ENCODE measurements at places on chromosomes 6 and 20. TPM values are rescaled to one million over a fixed set of nuclear protein-coding genes. Genes with fewer than 3 reads are reported as not detected.

DNA sequence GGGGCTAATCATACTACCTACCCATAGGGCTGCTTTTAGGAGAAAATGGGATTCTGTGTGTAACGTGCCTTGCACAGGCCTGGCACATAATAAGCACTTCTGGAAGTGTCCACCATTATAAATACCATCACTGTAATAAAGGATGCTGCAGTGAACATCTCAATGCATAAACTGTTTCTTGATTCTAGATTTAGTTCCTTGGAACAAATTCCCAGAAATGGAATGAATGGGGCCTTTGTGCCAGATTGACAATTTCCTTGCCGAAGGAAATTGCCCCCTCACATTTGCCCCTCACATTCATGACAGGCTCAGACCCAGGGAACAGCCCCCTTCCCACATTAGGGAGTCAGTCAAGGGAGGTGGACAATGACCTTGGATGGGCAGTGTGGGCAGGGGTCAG is 29.2 kb downstream of the BPIFB4 start:
- no peak for DNase-seq

DNA sequence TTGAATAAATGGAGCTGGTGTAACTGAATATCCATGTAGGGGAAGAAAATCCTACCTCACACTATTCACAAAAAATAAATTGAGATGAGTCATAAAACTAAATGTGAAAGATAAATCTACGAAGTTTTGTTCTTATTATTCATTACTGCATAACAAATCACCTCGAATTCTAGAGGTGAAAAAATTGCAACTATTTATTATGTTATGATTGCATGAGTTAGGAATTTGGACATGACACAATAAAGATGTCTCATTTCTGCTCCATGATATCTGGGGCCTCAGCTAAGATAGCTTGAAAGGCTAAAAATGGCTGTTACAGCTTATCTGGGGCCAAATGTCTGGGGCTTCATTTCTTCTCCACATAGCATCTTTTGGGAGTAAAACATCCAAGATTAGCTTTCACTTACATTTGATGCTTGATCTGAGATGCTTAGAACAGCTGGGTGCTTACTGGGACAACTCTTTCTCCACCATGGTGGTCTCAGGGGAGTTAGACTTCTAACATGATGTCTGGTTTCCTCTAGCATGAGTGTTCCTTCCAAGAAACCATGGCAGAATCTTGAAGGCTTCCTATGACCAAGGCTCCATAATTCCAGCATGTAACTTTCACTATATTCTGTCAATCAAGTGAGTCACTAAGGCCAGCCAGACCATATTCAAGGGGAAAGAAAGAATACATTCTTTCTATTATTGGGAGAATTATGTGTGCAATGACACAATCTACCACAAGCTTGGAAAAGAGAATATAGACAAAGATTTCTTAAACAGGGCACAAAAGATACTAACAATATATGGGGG is 30.1 kb downstream of the OR2B6 start:
- no peak for DNase-seq

Gene BANF2
- not detected for total RNA-seq

- no peak for DNase-seq
Observed at GRCh38 chr6:12760911-12761310, 44.3 kb downstream of the PHACTR1 start.

Gene FAM217A
- total RNA-seq = not detected

- no peak for DNase-seq
Observed at GRCh38 chr6:34234667-34235306, 1.9 kb upstream of the HMGA1 start.

GRCh38 chr6:88734544-88734943 is 228.9 kb downstream of the RNGTT start:
- DNase-seq = no peak

GRCh38 chr6:42269974-42270510 is 52.4 kb upstream of the MRPS10 start:
- DNase-seq = no peak

- peak; percentile 67 for DNase-seq
Observed at GRCh38 chr6:36387440-36388303, at the start of gene ETV7. TSS of gene ETV7 (minus strand) at chr6:36387669. CDS start at chr6:36387541, 128 bp downstream.

GRCh38 chr20:32333181-32333987 is 24.7 kb upstream of the ASXL1 start:
- peak; percentile 63 for DNase-seq

DNA sequence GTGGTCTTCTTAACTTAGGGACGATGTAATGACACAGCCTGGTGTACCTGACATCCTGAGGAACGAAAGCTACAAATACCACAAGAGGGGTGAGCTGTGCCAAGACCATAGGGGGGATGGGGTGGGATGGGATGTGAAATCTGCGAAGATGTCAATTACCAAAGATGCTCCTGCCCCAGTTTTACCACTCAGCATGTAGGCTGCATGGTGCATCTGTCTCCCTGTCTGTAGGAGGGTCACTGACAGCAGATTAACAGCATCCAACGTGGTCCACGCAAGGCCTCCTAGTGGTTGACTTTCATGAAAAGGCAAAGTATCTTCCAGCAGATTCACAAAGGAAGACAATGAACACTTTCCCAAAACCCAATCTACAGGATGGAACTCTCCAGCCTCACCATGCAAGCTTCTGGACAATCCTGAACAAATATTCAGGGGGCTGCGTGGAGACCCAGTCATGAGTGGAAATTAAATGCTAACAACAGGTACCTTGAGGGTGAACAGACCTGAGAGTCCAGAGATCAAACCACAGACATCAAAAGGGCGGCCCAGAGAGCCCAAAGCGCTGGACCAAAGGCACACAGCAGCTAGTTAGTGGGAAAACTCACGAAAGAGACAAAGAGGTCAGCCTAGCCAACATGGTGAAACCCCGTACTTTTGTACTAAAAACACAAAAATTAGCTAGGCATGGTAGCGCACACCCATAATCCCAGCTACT is 44.4 kb downstream of the ZMYND8 start:
- no peak for DNase-seq

DNA sequence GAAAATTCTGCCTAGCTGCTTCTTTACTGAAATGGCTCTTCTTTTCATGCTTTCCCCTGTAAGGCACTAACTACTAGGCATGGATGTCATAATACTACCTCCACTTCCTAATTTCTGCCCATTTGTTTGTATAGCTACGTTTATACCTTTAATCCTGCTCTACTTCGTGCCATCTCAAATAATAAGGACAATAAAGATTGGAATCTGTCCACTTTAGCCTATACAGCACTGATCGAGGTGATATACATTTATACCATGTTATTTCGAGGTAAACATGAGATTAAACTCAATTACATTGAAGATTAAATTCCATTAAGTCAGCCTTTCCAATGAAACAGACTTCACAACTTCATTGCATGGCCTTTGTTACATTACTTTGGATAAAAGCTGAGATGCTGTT is 390.6 kb upstream of the MARCKS start:
- DNase-seq = no peak

Gene PPP1R14C
- total RNA-seq = not detected

DNA sequence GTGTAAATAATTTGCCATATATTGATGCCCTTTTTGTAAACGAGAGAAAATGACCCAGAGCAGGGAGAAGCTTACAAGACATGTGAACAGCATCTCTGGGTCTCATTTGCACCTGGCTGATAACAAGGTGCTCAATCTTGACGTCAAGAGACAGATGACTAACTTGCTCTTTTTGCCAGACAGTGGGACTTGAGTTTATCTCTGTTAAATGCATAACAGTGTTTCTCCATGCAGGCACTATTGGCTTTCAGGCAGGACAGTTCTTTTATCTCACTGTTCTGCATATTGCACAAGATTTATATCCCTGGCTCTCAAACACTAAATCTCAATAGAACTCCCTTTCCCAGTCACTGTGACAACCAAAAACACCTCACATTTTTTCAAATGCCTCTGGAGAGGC is 56.4 kb downstream of the RFX6 start:
- DNase-seq = no peak

Gene MEI4
- not detected for total RNA-seq

Gene DCDC2
- total RNA-seq = 0.23 TPM

Gene PPP1R3D
- total RNA-seq = 4.4 TPM

Gene CD93
- total RNA-seq = 0.84 TPM

DNA sequence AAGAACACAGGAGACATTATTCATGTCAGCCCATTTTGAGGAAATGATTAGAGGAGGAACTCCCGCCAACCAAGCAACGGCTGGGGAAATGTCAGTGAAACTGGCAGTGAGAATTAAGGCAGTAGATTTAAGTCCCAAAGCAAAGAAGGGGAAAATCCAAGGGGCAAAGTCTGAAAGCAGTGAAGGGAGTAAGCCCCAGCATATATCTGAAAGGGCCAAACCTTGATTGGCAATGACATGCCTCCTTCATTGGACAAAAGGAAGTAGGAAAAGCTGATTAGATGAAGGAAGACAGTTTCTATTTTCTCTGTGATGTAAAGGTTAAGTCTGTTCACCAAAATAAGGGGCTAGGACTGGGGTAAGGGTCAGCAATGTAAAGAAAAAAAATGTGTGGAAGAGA is 190.3 kb downstream of the RNF144B start:
- no peak for DNase-seq

DNA sequence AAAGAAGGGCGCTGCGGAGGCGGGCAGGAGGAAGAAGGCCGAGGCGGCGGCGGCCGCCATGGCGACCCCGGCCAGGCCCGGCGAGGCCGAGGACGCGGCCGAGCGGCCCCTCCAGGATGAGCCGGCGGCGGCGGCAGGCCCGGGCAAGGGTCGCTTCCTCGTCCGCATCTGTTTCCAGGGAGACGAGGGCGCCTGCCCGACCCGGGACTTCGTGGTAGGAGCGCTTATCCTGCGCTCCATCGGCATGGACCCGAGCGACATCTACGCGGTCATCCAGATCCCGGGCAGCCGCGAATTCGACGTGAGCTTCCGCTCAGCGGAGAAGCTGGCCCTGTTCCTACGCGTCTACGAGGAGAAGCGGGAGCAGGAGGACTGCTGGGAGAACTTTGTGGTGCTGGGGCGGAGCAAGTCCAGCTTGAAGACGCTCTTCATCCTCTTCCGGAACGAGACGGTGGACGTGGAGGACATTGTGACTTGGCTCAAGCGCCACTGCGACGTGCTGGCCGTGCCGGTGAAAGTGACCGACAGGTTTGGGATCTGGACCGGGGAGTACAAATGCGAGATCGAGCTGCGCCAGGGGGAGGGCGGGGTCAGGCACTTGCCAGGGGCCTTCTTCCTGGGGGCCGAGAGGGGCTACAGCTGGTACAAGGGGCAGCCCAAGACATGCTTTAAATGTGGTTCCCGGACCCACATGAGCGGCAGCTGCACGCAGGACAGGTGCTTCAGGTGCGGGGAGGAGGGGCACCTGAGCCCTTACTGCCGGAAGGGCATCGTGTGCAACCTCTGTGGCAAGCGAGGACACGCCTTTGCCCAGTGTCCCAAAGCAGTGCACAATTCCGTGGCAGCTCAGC is 780 bp downstream of the ZCCHC3 start:
- DNase-seq = peak; percentile 72

GRCh38 chr20:44036441-44036840 is 121.8 kb downstream of the TOX2 start:
- no peak for DNase-seq

Gene PMEPA1
- total RNA-seq = 1.6 TPM

DNA sequence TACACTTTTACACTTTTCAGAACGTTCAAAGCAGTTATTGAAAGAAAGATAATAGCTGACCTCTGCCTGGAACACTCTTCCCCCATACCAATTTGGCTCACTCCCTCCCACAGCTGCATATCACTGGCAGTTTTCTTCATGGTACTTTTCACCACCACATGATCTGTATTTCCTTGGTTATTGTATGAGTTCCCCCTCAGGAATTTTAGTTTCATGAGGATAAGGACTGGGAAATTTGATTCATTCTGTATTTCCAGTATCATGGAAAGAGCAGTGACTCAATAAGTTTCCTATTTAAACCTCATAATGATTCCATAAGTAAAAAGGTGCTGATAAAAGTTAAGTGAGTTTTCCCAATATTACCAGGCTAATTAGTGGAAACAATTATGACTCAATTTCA is 16.0 kb downstream of the HTR1B start:
- no peak for DNase-seq

Gene F13A1
- not detected for total RNA-seq

- DNase-seq = no peak
Observed at GRCh38 chr6:164523087-164523654, 786.2 kb downstream of the C6orf118 start.

Gene LCA5
- 0.32 TPM for total RNA-seq

- no peak for DNase-seq
Observed at GRCh38 chr6:74519163-74519562, 686.7 kb downstream of the COL12A1 start.

Gene PEX7
- 3.6 TPM for total RNA-seq

GRCh38 chr6:52362443-52363227 is 684 bp downstream of the PAQR8 start:
- peak; percentile 62 for DNase-seq

Gene TTK
- total RNA-seq = 47.2 TPM

GRCh38 chr6:157211603-157212455 is 111.5 kb downstream of the TMEM242 start:
- no peak for DNase-seq

Gene EPPIN
- total RNA-seq = not detected

Gene CCN6
- total RNA-seq = 0.26 TPM

DNA sequence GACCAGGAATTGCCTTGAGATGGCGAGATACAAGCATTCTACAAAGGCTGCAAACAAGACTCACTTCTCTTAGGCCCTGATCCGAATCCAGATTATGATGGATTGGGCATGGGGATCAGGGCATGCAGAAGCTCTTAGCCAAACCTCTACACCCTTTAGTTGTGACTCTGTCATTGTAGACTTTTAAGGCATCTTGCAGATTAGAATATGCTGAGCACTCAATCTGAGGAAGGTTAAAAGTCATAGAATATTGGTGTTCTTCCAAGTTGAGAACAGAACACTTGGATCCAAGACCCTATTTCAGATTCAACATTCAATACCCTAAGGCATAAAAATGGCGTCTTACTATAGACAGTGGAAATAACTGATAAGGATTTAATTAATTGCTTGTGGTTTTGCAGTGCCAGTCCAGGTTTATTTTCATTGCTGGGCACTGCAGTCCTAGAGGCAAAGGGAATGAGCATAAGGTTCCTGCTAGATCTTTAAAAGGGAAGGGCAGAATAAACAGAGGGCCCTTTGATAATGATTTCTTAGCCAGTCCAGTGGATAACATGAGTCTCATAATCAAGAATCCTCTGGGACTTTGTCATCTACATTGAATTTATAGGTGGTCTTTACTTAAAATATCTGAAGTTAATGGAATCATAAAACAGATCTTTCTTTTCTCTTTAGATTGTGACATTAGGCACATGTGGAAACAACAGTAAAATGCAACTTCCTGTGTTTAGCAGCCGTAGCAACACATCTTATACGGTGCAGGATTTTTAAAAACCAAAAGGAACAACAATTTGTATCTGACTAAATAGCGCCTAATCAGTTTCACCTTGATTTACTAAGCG is 17.6 kb downstream of the PHACTR2 start:
- no peak for DNase-seq

- DNase-seq = no peak
Observed at GRCh38 chr20:50145566-50145965, 8.0 kb downstream of the PEDS1 start.

Gene RPP21
- 32.6 TPM for total RNA-seq

GRCh38 chr6:157259443-157259842 is 63.9 kb downstream of the TMEM242 start:
- DNase-seq = no peak

Gene TSPO2
- not detected for total RNA-seq

GRCh38 chr6:11322252-11322885 is 89.9 kb upstream of the NEDD9 start:
- no peak for DNase-seq

- DNase-seq = no peak
Observed at GRCh38 chr6:37493661-37493995, 6.1 kb downstream of the CCDC167 start.
